Smooth muscle cell of the umbilical artery (primary cell): ENCODE measurements at places on chromosomes 3 and 15. TPM values are rescaled to one million over a fixed set of nuclear protein-coding genes. Genes with fewer than 3 reads are reported as not detected.

The APOD gene
- not detected in 2 replicates for total RNA-seq

The ANKUB1 gene
- total RNA-seq: not detected in 2 replicates

The POLQ gene
- 0.59 and 5.7 TPM in 2 replicates for total RNA-seq

The CLEC3B gene
- not detected in 2 replicates for total RNA-seq

The PTH1R gene
- not detected in 2 replicates for total RNA-seq

The MEX3B gene
- total RNA-seq: 7.7 and 10.5 TPM in 2 replicates

The IL16 gene
- under 0.01 TPM in 1 of 2 replicates, not detected in the other for total RNA-seq

The FEZF2 gene
- not detected in 2 replicates for total RNA-seq
